NCI-H1436 treated with DMSO at 0.1 percent for 48 hours (cell line): ENCODE measurements at places on chromosomes 3 and 15.

DNA sequence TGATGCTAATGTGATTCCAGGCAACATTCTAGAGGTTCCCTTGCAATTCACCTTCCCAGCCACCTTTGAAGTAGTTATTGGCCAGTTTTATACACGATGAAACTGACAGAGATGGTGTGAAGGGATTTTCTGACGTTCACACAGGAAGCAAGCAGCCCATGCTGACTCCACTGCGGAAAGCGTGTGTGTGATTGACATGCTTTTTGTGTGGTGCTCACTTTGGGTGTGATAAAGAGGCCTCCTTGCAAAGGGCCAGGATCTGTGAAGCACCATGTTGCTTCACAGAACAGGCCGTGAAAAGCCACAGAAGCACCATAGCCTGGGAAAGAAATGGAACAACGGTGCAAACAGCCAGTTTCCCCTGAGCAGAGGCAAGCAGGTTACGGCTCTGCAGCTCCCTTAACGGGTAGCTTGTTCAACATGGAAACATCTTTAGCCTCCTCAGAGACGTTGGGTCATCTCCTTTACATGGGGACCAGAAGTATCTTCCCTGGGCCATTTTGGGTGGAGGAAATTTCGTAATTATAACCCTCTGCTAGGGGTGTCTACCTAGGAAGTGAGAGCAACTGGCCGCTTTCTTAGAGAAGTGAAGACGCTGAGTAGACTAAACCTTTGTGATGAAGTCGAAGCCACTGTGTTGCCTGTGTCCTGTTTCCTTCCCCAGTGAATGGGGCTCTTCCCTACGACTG lies 108.5 kb downstream of the APBA2 start:
- DNase-seq: no peak

DNA sequence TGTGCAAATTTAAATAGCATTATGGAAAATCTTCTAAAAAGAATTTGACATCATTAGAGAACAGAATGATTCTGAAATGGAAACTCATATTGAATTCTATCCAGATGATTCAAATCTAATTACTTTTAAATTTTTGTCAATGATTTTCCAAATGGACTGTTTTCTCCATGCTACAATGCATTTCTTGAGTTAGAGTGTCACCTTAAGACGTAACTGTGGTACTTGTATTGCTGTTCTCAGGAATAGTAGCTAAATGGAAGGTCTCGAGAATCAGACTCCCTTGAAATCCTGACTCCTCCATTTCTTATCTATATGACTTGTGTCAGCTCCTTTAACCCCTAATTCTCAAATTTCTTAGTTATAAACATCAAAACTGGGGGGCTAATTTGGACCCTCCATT lies 102.3 kb downstream of the P2RY1 start:
- no peak for DNase-seq

GRCh38 chr3:151265866-151266265 lies 12.5 kb downstream of the P2RY14 start:
- no peak for DNase-seq

- DNase-seq: no peak
Measured at GRCh38 chr3:169420429-169420828, 243.1 kb downstream of the MECOM start.

DNA sequence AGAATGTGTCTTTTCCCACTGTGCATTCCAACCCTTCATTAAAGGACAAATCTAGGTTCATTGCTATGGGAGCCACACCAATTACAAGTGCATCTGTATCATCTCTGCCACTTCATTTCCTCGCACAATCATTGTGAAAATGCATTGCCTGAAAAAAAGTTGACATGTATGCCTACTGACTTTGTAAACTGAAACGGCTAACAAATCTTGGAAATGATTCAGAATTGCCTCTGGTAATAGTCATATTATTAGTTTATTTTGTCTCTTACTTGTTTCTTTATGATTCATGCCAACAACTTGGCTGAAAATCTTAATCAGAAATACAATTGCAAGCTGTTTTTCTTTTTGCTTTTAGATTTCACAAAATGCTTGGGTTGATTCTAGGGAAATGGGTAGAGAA lies 497.1 kb downstream of the ZIC1 start:
- no peak for DNase-seq

- no peak for DNase-seq
Measured at GRCh38 chr3:68139897-68140296, 485.5 kb upstream of the SUCLG2 start.

GRCh38 chr3:187069857-187070516 lies 69.3 kb downstream of the RPL39L start:
- DNase-seq: no peak

DNA sequence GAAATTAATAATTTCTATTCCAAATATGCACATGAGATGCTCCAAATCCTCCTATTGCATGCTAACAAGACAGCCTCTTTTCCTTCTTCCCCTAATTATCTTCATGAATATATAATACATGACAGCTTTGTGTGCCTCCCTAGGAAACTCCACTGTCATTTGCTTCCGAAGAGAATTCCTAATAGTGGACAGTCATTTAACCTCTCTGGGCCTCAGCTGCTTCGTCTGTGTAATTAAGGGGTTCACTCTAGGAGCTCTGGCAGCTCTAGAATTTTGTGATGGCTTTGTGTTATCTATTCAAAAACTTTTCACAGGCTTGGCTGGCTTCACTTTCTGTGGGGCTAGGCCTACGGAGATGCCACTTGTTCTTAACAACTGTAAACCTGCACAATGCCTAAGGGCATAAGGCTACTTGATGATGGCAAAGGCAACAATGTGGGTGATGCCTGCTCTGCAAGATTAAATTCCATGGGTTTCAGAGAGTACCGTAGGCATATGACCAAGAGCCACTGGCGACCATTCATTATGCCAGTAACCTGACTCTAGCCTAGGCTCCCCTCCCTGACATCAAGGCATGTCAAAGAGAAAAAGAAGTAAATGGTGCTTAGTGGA lies 333.8 kb upstream of the UMPS start:
- no peak for DNase-seq

GRCh38 chr3:67601385-67601784 lies 53.0 kb downstream of the SUCLG2 start:
- DNase-seq: no peak

- no peak for DNase-seq
Measured at GRCh38 chr3:196941729-196942225, 551 bp downstream of the NCBP2 start.

GRCh38 chr3:71453822-71454511 lies 129.6 kb downstream of the FOXP1 start:
- DNase-seq: no peak

- no peak for DNase-seq
Measured at GRCh38 chr3:56702490-56703315, 19.6 kb upstream of the TASOR start.

GRCh38 chr3:70800951-70801350 lies 488.5 kb upstream of the MDFIC2 start:
- DNase-seq: no peak

GRCh38 chr3:188776447-188776846 lies 395.3 kb upstream of the TPRG1 start:
- no peak for DNase-seq

DNA sequence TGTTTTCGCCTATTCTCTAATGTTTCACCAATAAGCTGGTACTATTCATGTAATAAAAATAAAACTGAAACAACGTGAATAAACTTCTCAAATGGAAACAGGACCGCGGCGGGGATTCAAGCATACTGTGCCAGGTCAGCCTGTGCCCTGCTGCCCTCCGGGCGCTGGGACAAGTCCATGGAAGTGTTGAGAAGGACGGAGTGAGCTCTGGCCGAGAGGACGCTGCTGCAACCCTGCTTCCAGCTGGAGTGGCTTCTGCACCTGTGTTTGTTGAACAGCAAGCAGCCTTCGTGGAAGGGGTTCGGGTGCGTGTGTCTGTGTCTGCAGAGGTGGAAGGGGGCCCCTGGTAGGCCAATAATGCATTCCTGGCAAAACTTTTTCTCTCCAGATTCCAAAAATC lies 50.0 kb upstream of the PCSK6 start:
- no peak for DNase-seq

DNA sequence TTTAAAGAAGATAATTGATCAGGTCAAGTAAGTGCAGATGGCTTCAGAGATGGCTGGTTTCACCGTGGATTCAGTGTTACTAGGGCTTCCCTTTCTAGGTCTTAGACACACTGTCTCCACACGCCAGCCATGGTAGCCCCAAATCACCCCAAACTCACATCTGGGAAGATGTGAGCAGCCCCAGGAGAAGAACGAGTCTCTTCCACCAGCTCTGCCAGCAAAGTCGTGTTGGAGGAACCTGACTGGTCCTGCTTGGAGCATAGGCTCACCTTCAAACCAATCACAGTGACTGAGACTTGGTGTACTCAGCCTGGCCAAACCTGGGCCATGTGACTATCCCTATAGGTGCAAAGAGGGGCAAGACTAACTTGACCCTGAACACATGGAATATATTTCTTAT lies 296.7 kb downstream of the RPLP1 start:
- no peak for DNase-seq

GRCh38 chr3:153970047-153970446 lies 151.1 kb upstream of the ARHGEF26 start:
- no peak for DNase-seq

DNA sequence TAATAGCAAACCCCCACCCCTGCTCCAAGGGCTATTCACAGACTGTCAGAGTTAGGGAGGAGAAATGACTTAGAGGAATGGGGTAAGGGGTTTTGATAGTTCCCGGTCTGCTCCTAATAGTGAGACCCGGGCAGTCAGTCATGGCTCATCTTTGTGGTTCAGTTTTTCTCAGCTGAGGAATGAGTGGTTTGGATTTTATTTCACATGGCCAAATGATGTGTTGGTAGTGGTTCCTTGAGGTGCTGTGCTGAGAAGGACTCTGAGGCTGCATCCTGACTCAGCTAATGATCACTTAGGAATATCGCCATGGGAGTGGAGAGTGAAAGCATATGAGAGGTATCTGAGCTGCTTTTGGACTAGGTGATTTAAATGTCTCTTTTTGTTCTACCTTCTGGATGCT lies 80.2 kb downstream of the LPP start:
- no peak for DNase-seq

DNA sequence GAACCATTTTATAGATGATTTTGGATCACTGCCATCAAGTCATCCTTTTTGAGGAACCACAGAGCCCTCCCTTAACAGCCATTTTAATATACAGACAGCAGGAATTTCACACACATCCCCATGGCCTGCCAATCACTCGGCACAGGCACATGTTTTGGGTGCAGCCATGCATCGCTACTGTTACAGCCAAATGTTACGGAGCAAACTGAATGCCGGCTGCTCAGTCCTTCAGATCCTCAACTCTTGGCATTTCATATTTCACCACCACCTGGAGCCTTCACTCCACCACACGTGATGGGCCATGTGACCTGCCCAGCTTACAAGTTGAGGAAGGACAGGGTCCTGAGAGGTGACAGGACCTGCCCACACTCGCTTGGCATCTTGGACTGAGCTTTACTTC lies 90.8 kb downstream of the OXNAD1 start:
- no peak for DNase-seq

DNA sequence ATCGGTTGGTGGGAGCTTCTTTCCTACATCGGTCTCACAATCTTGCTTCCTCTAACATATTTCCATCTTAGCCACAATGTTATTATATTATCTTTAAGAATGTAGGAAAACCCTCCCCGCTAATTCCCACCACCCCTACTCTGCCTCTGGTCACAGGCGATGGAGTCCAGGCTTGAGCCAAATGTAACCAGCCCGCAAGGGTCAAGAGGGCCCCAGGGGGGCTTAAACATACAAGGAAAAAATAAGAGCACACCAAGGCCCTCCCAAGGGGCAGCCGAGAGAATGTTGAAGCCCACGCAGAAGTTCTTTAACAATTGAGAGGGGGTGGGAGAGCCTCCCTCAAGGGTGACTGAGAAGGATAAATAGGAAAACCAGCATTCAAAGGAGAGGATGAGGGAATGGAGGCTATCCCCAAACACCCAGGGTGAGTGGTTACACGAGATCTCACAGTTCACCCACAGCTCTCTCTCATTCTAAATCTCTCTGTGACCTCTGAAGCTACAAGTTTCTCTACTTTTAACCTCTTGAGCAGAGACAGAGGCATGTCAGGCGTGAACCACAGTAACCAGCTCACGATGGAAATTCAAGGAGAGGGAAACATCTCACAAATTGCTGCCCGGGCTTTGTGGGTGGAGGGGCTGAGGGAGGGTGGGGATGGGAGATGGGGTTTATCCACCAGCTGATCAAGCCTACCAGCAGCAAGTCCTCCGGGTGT lies 31.4 kb upstream of the UACA start:
- DNase-seq: no peak

DNA sequence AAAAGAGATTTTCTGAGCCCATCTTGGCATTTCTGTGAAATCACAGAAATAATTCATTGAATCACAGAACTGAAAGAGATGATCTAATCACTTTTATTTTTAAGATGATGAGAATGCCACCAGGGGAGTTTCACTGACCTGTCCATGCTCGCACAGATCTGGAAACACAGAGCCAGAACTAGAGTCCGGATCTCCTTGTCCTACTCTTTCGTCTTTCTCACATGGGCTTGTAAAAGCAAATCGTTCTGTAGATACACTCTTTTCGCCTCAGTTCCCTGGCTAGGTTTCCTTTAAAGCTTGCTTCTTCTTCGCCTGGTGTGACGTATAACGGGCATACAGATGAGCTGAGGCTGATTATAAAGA lies 122.5 kb upstream of the SPRED1 start:
- DNase-seq: no peak

DNA sequence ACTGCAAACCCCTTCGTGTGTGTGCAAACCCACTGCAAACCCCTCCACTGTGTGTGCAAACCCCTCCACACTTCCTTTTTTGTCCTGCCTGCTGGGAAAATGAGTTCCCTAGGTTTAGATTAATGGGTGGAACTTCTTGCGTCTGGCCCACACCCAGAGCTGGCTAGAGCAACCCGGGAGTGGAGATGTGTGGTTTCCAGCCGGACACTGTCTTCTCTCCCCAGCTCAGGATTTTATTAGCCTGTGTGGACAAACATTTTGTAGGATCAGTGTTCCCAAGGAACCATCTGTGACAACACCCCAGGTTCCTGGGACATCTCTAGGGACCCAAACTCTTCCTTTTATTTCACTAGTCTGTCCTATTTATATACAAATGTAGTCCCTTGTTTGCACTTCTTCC lies 9.6 kb upstream of the LRRK1 start:
- no peak for DNase-seq

- DNase-seq: no peak
Measured at GRCh38 chr15:38828031-38828532, 263.5 kb upstream of the RASGRP1 start.

DNA sequence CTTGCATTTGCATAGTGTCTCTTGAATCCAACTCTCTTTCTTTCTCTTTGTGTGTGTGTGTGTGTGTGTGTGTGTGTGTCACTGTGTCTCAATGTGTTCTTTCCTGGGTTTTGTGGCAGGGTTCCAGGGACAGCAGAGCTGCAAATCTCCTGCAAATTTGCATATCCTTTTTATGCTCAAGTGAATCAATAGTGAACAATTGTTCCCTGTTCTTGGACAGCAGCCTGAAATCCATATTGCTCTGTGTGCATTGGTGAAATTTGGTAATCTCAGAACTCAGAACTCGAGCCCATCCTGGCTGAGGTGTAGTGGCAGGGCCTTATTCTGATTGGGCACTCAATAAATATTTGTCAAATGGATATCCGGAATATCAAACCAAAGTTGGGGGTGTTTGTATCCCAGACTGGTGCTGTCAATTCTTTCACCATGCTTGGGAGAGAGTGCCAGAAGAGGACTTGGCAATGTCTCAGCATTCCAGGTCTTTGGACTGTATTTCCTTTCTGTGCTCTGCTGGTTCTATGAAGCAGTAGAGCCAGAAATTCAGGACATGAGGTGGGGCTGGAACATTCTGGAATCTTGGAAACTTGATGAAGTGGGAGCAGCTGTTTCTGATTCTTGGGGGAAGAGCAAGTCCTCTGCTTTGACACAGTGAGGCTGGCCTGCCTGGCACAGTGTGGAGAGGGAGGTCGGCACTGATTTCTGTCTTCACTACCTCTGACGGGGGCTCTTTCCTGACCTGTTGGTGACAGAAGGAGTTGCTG lies 380.6 kb upstream of the C2CD4B start:
- no peak for DNase-seq

GRCh38 chr3:128482666-128483656 lies 10.0 kb downstream of the GATA2 start:
- no peak for DNase-seq
